Muscle of leg (tissue), 16 donors: ENCODE measurements at places on chromosomes 11 and 22. TPM values are rescaled to one million over a fixed set of nuclear protein-coding genes. Genes with fewer than 3 reads are reported as not detected.
A peak's percentile ranks its signal among the peaks of the same experiment; 100 is the strongest.

GLYAT gene
- not detected for polyA plus RNA-seq

F2 gene
- polyA plus RNA-seq: not detected

CECR2 gene
- 15.8 TPM for polyA plus RNA-seq

- no peaks in the 10 kb centered on the region for H3K36me3 ChIP-seq
- H3K4me1 ChIP-seq: no peaks in the 10 kb centered on the region
- peak; percentile 34 for DNase-seq
- H3K4me3 ChIP-seq: no peak overlapping the region
Observed at GRCh38 chr11:115352805-115353485, 151.3 kb downstream of the CADM1 start.

- no peak overlapping the region for H3K4me3 ChIP-seq
- H3K4me1 ChIP-seq: no peaks in the 10 kb centered on the region
- DNase-seq: no peak
- no peak overlapping the region for H3K27ac ChIP-seq
Observed at GRCh38 chr11:80103142-80103859, 662.5 kb upstream of the TENM4 start.

GRCh38 chr11:1221848-1222311, 986 bp upstream of the MUC5B start:
- no peaks in the 10 kb centered on the region for H3K4me1 ChIP-seq
- H3K4me3 ChIP-seq: no peak overlapping the region
- no peak for DNase-seq
- H3K36me3 ChIP-seq: no peaks in the 10 kb centered on the region

GRCh38 chr11:26188554-26188953, 143.4 kb upstream of the ANO3 start:
- no peaks in the 10 kb centered on the region for H3K36me3 ChIP-seq
- no peaks in the 10 kb centered on the region for H3K27me3 ChIP-seq
- peak; percentile 5 for DNase-seq

- H3K4me1 ChIP-seq: peaks cover 19% of the 10 kb centered on the region
- H3K27me3 ChIP-seq: no peaks in the 10 kb centered on the region
- H3K27ac ChIP-seq: peak overlapping the region; percentile 67
- peak overlapping the region; percentile 83 for H3K4me3 ChIP-seq
- H3K36me3 ChIP-seq: peaks cover 10% of the 10 kb centered on the region
Observed at GRCh38 chr22:19429950-19430889, 1.3 kb downstream of the HIRA start.

DNA sequence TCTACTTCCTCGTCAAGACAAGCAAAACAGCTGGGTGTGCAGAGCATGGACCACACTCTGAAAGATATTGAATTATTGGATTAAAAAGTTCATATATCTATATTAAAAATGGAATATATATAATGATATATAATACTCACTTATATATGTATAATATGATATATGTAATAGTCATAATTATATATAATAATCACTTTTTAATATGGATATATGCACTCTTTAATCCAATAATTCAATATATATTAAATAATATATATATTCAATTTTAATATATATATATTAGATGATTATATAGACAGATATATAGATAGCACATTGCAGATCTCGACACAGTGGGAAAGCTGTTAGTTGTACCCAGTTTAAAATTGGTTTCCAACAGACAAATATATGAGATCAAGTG, 182.1 kb upstream of the CARD18 start:
- H3K36me3 ChIP-seq: no peaks in the 10 kb centered on the region
- no peak overlapping the region for H3K27ac ChIP-seq
- H3K27me3 ChIP-seq: no peaks in the 10 kb centered on the region
- DNase-seq: no peak
- H3K4me1 ChIP-seq: no peaks in the 10 kb centered on the region

DNA sequence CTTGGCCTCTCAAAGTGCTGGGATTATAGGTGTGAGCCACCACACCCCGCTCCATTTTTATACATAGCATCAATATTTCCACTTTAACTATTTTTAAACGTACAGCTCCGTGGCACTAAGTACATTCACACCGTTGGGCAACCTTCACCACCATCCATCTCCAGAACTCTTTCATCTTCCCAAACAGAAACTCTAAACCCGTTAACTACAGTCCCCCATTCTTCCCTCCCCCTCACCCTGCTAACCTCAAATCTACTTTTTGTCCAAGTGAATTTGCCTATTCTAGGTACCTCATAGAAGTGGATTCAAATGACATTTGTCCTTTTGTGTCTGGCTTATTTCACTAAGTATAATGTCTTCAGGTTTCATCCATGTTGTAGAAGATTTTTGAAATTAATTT, 3.4 kb downstream of the IGLL1 start:
- no peak for DNase-seq
- H3K27me3 ChIP-seq: no peaks in the 10 kb centered on the region
- H3K4me1 ChIP-seq: no peaks in the 10 kb centered on the region
- no peak overlapping the region for H3K4me3 ChIP-seq
- no peak overlapping the region for H3K27ac ChIP-seq

DNA sequence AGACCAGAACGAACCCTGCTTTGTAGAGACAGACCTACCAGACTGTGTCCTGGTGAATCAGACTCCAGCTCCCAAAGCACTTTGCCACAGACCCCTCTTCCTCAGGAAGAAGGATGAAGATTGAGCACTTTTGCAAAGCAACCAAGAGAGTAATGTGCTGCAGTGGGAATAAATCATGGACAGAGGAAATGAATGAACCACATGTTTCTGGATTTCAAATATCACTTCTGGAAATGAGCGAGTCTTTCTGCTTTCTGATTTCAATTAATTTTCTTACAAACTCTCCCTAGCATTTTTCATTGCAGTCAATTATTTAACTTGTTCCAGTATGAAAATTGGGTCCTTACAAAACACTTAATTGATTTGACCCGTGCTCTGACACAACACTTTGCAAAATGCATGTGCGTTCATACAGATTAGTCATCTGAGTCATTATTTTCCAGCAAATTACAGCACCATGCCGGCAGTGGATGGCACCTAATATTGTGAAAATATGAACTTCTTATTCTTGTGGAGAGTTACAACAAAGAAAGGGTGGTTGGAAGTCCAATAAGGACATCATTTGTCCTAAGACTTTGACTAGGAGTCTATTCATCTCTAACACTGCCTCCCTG, 315.9 kb upstream of the CCDC90B start:
- no peak overlapping the region for H3K4me3 ChIP-seq
- no peaks in the 10 kb centered on the region for H3K36me3 ChIP-seq
- no peaks in the 10 kb centered on the region for H3K4me1 ChIP-seq
- no peak overlapping the region for H3K27ac ChIP-seq
- no peaks in the 10 kb centered on the region for H3K27me3 ChIP-seq

GRCh38 chr11:83011333-83012167, 60.1 kb downstream of the RAB30 start:
- no peak overlapping the region for H3K4me3 ChIP-seq
- H3K36me3 ChIP-seq: peaks cover 3% of the 10 kb centered on the region
- no peak overlapping the region for H3K27ac ChIP-seq
- no peaks in the 10 kb centered on the region for H3K27me3 ChIP-seq
- peaks cover 19% of the 10 kb centered on the region for H3K4me1 ChIP-seq

GRCh38 chr11:42169191-42169590, 709.7 kb upstream of the LRRC4C start:
- no peaks in the 10 kb centered on the region for H3K4me1 ChIP-seq
- H3K27ac ChIP-seq: no peak overlapping the region
- no peaks in the 10 kb centered on the region for H3K27me3 ChIP-seq
- DNase-seq: no peak
- H3K36me3 ChIP-seq: no peaks in the 10 kb centered on the region

- no peak overlapping the region for H3K4me3 ChIP-seq
- H3K27me3 ChIP-seq: no peaks in the 10 kb centered on the region
- no peaks in the 10 kb centered on the region for H3K36me3 ChIP-seq
- no peak overlapping the region for H3K27ac ChIP-seq
Observed at GRCh38 chr11:28460348-28460747, 352.2 kb downstream of the METTL15 start.

GRCh38 chr11:96964661-96965060, 574.8 kb downstream of the JRKL start:
- no peak for DNase-seq
- no peak overlapping the region for H3K27ac ChIP-seq
- H3K4me1 ChIP-seq: no peaks in the 10 kb centered on the region
- H3K36me3 ChIP-seq: no peaks in the 10 kb centered on the region
- no peak overlapping the region for H3K4me3 ChIP-seq

GRCh38 chr11:72263361-72263760, 19.4 kb upstream of the PHOX2A start:
- no peak for DNase-seq
- H3K27ac ChIP-seq: no peak overlapping the region
- H3K36me3 ChIP-seq: no peaks in the 10 kb centered on the region
- no peak overlapping the region for H3K4me3 ChIP-seq

- peaks cover 2% of the 10 kb centered on the region for H3K36me3 ChIP-seq
- DNase-seq: peak; percentile 43
- H3K4me1 ChIP-seq: peaks cover 62% of the 10 kb centered on the region
- H3K27me3 ChIP-seq: no peaks in the 10 kb centered on the region
- peak overlapping the region; percentile 87 for H3K4me3 ChIP-seq
- peak overlapping the region; percentile 53 for H3K27ac ChIP-seq
Observed at GRCh38 chr11:126355926-126356897, 726 bp downstream of the ST3GAL4 start.
